Type B pancreatic cell (in vitro differentiated cells): ENCODE measurements at places on chromosomes 1 and 21.

GRCh38 chr1:248152056-248152827, 7.3 kb downstream of the OR2M5 start:
- DNase-seq, result no peak

DNA sequence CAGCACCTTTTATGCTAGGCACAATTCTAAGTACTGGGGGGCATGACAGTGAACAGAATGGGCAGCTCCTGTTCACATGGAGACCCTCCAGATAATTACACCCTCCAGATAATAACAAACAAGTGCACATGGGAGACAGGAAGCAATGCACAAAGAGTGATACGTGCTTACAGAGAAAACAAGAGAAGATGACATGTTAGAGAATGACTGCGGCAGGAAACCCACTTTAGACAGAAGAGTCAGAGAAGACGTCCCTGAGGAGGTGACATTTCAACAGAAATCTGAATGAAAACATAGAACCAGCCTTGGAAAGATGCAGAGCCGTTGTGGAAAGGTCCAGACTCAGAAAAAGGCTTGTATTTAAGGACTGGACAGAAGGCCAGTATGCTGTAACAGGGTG, 54.7 kb upstream of the ARTN start:
- no peak for DNase-seq

GRCh38 chr1:29379443-29380073, 143.2 kb downstream of the PTPRU start:
- DNase-seq, result peak; percentile 27

- DNase-seq, result no peak
Observed at GRCh38 chr1:118243269-118243668, 58.2 kb upstream of the SPAG17 start.

DNA sequence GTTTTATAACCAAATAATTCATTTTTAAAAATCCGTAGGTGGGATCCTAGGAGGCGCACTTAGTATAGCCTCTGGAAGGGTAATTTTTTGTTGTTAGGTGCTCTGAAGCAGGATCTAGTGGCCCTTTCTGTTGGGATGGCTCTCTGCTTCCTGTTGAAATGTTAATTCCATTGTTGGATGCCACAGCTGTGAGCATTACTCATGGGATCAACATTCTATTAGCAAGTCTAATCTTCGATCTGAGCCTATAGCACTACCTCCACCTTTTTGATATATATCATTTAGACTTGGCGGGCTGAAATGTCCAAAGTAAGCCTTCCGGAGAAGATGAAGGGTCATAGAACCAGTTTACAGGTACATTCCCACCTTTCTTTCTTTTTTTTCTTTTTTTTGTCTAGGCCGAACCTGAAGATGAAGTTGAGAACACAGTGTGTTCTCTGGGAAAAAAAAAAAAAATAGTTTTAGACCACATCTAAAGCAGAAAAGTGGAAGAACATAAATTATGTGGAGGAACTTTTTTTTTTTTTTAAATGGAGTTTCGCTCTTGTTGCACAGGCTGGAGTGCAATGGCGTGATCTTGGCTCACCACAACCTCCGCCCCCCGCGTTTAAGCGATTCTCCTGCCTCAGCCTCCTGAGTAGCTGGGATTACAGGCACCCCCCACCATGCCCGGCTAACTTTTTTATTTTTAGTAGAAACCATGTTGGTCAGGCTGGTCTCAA, 1.4 kb downstream of the CXADR start:
- DNase-seq, result no peak

DNA sequence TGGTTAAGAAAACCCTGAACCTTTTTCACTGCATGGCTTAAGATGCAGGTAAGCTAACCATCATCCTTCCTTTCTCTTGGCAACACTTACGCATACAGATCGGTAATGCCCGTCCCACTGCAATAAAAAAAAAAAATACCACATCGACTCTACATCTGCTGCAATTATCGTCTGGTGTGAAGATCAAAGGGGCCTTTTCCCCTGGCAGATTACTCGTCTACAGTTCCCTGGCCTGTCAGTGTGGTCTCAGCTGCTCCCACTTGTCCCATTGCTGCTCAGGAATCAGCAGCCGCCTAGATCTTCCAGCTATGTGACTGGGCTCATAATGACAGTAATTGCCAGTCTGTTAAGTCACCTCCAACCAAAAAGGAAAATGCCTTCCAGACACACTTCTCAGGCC, 133.1 kb downstream of the SETD4 start:
- no peak for DNase-seq

DNA sequence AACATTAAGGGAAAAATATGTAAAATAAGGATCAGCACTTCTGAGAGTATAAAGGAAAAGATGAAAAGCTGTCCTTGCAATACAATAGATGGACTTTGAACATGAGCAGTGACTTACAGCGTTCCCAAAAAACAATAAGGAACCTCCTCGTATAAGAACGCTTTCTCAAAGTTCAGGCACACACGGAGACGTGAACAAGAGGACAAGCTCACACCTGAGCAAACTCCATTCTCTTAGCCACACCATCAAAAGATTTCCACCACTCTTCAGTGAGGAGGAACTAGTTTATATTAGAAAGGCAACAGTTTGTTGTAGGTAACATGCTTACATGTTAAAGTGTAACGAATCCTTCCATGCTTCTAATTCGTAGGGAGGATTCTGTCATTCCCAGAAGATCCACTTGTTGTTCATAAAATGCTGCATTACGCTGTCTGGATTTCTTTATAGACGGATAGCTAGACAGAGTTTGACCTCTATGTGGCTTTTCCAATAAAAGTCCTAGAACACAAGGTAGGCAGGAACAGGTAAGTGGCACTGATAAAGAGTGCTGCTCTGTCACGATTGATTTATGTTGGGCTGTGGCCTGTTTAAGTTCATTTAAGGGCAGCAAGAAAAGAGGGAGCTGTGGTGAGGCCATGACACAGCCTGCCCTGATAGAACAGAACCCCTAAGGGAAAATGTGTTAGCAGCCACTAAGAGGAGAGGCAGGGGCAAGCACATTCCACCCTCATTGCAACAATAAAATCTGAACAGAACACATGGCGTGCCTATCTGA, 37.0 kb upstream of the ATP1A1 start:
- DNase-seq, result no peak

- DNase-seq, result no peak
Observed at GRCh38 chr1:36136535-36136934, 11.5 kb upstream of the COL8A2 start.

- DNase-seq, result no peak
Observed at GRCh38 chr1:50975436-50975835, 5.4 kb downstream of the CDKN2C start.

- DNase-seq, result no peak
Observed at GRCh38 chr1:29514361-29515169, 278.2 kb downstream of the PTPRU start.

DNA sequence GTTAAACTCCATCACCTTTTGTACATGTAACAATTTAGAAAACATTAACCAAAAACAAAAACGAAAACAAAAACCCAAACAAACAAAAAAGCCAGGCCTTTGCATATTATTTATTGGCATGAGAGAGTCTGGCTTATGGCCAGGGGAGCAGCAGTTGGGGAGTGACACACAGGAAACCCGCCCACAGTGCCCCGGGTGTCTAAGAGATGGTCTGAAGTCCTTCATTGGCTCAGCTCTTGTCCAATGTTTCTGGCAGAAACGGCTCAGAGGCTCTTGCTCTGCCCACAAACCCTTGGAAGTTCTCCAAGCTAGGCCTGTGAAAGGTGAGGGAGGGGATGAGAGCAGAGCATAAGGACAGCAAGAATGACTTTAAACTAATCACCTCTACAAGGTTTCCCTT, 131.5 kb downstream of the CNIH3 start:
- DNase-seq, result no peak

GRCh38 chr1:226688808-226689207, 50.3 kb downstream of the ITPKB start:
- no peak for DNase-seq

- no peak for DNase-seq
Observed at GRCh38 chr1:86068841-86069756, 87.5 kb downstream of the COL24A1 start.

DNA sequence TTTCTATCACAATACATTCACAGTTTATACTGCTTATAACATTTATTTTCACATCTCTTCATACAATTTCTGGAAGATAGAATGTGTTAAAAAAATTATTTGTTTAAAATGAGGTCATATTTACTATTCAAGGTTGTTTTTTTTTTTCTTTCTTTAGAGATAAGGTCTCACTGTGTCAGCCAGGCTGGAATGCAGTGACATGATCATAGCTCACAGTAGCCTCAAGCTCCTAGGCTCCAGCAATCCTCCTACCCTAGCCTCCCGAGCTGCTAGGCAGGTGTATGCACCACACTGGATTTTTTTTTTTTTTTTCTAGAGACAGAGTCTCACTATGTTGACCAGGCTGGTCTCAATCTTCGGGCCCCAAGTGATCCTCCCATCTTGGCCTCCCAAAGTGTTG, 19.0 kb upstream of the RNF11 start:
- no peak for DNase-seq

GRCh38 chr1:194929357-194929756, 1678.9 kb downstream of the KCNT2 start:
- no peak for DNase-seq

- no peak for DNase-seq
Observed at GRCh38 chr1:198933515-198934222, 294.8 kb downstream of the PTPRC start.

GRCh38 chr1:193850745-193851144, 664.3 kb upstream of the B3GALT2 start:
- no peak for DNase-seq

- no peak for DNase-seq
Observed at GRCh38 chr1:116436611-116436970, 63.5 kb downstream of the ATP1A1 start.

DNA sequence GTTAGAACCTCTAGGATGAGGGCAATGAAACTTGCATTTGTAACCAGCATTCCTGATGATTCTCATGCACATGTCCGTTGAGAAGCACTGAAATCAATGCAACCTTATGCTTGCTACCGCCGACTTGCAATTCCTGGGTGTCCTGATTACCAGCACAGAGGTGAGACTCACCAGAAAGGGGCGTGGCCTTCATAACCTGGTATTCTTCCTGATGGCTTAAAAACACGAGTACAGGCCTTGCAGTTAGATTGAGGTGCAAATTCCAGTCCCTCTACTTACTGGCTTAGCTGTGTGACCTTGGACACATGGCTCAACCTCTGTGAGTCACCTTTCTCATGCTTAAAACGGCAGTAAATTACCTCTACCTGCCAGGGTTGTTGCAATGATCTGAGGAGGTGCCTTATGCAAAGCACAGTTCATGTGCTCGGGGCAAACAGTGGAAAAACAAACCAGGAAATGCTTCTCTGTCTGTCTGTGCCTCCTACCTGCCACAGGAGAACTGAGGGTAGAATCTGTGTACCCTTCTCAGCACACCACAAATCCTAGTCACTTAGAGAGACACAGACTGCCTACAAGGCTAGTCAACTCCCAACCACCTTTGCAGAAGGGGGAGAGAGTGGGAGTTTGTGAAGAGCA, 39.1 kb upstream of the ECE1 start:
- DNase-seq, result no peak

DNA sequence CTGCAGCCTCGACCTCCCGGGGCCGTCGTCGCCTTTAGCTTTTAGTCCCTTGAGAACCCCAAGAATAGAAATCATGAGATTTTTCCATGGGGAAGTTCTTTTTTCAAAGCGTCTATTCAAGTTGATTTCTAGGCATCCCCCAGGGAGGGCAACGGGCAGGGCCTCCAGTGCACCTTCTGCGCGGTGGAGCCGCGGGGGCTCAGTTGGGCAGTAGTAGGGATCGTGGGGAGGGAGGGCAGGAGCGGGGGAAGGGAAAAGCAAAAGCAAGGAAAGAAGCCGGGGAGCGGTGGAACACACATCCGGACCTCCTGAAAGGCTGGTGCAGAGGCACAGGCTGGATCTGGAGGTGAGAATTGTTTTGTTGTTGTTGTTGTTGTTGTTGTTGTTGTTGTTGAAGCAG, 103.4 kb downstream of the PPIAL4G start:
- no peak for DNase-seq

- DNase-seq, result no peak
Observed at GRCh38 chr1:52599236-52599635, 2.9 kb upstream of the GPX7 start.

DNA sequence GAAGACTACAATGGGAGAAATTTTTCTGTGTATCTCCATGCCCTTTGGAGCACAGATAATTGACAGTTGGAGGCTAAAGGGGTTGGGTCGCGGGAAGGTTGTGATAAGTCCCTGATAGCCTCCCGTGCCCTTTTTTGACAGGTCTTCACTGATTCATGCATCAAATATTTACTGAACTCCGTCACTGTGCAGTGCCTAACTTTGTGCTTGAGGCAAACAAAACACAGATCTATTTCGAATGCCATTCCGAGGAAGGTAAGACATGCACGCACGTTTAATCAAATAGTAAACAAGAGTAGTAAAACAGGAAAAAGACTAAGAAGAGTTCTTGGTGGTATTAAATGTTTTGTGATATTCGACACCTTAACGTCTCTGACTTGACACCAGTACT, 494 bp upstream of the PIP5K1A start:
- no peak for DNase-seq

- DNase-seq, result no peak
Observed at GRCh38 chr1:41274752-41275545, 32.8 kb upstream of the SCMH1 start.

DNA sequence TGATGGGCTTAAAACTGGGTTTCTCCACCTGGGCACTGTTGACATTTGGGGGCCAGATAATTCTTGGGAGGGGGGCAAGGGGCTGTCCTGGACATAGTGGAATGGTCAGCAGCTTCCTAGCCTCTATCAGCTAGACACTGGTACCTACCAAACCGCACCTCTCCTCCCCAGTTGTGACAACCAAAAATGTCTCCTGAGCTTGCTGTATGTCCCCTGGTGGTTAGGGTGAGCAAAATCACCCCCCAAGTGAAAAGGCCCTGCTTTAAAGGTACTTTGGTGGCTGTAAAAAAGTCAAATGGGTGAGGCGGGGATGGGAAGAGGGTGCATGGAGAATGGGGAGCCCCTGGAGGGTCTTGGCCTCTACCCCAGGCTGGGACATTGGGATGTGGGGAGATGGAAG, 182.0 kb downstream of the IGSF21 start:
- DNase-seq, result no peak

GRCh38 chr1:235767795-235768194, 98.9 kb downstream of the LYST start:
- no peak for DNase-seq

- DNase-seq, result no peak
Observed at GRCh38 chr1:113666126-113666525, 93.2 kb downstream of the PHTF1 start.

DNA sequence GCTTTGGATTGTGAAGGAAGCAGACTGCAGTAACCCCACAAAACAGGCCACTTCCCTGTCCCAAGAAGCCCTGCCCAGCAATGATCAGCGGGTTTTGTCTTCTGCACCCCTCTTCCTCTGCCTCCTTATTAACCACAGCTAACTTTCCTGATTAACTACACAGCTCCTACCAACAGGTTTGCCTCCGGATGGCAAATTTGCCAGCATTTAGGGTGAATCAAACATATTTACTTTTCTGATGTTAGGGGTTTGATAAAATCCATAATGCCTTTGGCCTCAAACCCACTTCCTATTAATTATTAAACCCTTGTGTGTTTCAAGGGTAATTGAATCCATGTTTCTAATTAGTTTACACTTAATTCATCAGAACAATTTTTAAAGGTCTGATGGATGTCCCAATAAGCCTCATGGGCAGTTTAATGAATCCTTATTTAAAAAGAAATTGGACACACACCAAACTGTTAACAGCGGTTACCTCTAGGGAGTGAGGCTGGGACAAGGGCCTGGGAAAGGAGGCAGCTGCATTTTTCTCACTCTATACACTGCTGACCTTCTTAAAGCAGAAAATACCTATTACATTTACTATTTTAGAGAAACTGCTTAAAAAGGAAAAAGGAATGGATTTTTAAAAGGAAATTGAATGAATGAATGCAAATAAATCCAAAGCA, 91.9 kb downstream of the CSMD2 start:
- DNase-seq, result no peak
